Thoracic aorta (tissue), 2 donors: ENCODE measurements at places on chromosomes 1 and 21. TPM values are rescaled to one million over a fixed set of nuclear protein-coding genes. Genes with fewer than 3 reads are reported as not detected.
A peak's percentile ranks its signal among the peaks of the same experiment; 100 is the strongest.

GRCh38 chr1:172289448-172289847 is 131.0 kb upstream of the C1orf105 start:
- no peak for DNase-seq

The TOR1AIP1 gene
- total RNA-seq: 106 TPM

DNA sequence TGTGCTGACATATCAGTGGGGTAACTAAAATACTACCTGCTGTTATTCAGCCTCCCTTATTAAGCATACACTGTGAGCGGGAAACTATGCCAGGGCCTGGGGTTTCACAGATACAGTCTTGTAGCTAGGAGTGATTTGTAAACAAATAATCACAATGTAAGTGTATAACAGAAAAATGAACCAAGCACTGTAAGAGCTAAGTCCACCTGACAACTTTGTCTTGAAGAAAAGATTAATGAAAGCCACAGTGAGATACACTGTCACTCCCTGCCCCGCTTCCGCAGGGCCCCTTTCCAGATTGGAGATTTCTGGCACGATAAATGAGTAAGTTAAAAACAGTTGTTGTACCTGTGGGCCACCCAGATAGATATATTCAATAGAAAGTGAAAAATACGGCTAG is 4.8 kb downstream of the RCAN3 start:
- no peak for DNase-seq

The CNIH3 gene
- not detected for total RNA-seq

DNA sequence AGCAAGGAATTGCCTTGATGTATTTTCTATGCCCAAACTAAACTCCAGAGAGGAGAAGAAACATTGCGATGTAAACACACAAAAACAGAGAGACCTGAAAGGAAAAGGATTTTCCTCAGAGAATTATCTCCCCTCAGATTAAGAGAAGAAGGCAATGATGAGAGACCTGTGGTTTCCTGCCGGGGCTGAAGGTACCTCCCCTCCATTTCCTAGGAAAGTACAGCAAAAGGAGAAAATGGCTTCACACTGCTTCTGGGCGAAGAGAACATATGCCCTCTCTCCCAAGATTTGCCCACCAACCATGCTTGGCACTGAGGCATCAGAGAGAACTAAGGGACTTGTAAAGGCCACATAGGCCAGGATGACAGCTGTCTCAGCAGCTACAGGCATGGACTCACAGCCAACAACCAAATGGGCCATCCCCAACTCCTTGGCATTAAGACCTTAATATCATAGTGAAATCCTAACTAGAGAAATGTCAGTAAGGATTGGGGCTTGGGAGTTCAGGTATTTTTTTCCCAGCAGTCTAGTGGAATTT is 523.0 kb downstream of the PTPRC start:
- no peak for DNase-seq

DNA sequence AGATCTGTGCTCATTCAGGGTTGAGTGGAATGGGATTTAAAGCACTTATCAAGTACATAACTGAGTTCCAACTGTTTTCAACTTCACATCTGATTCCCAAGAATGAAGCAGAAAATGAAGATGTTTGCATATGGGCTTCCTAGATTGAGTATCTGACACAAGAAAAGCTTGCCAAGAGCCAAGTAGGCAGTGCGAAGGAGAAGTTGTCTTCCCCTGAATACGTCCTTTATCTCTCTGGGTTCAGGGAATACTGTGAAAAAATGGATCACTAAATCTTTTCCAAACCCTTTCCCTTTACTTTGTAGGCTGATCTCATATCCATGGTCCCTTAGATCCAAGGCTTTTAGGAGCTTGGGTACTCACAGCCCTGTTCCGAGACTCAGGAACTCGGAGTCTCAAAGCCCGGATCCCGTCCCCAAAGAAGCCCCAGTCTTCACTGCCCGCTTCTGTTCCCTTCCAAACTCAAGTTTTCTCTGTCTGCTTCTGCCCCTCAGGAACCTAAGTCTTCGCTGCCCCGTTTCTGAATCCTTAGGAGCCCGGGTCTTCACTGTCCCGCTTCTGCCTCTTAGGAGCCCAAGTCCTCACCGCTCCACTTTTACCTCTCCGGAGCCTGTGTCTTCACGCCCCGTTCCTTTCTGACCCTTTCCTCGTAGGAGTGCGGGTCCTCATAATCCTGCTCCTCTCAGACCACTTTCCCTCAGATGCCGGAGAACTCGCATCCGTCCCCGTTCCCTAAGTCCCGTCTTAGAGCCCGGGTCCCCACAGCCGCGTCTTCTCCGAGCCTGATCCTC is 616 bp downstream of the TAF12 start:
- DNase-seq: no peak

DNA sequence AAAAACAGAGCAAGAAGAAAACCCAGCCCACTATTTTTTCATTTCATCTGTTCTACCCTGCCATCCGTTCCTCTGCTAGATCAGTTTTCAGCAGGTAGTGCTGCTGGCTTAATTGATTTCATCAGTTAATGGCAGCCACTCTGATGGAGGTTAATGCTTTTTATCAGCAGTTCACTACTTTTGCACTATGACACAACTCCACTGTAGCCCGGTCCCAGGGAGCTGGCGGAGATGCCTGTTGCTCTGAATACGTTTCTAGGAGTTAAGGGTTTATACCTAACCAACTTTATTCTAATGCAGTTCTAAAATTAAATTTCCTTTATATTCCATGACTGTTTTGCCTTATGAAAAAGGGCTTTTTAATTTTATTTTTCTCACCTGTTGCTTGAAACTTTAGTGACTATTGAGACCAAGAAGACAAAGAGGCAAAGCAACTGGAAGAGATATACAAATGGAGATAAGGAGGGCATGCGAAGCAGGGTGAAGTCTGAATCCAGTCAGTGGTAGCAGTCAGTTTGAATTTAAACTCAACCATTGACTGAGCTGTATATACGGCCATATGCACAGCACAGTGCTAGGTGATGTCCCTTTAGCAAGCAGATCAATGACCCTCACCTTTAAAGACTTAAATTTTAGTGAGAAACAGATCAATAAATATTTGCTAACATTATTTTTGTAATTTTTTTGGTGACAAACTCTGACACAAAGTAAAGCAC is 477.9 kb downstream of the LMO4 start:
- DNase-seq: no peak

GRCh38 chr21:35252831-35253230 is 203.7 kb upstream of the RUNX1 start:
- DNase-seq: no peak

GRCh38 chr1:160777486-160778089 is 18.4 kb upstream of the LY9 start:
- no peak for DNase-seq

The SFT2D2 gene
- 65.4 TPM for total RNA-seq

- no peak for DNase-seq
These were observed 510.4 kb upstream of the ADAMTS5 start for GRCh38 chr21:27477296-27477695.

The ZNF124 gene
- total RNA-seq: 19.9 TPM

GRCh38 chr1:211548321-211549091 is 30.5 kb downstream of the SLC30A1 start:
- no peak for DNase-seq

DNA sequence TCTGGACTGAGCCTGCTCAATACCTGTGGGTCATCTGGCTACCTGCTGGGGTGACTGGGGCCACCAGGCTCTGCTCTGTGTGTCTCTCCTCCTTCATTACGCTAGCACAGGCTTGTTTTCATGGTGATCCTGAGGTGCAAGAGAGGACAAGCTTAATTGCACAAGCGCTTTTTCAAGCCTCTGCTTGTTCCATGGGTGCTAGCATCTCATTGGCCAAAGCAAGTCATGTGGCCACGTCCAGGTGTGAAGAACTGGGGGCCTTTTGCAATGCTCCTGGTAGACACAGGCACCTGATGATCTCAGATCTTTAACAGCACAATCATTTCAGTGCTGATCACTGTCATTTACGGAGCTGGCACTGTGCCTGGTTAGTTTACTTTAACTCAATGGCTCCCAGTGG is 114.6 kb downstream of the KAZN start:
- no peak for DNase-seq

DNA sequence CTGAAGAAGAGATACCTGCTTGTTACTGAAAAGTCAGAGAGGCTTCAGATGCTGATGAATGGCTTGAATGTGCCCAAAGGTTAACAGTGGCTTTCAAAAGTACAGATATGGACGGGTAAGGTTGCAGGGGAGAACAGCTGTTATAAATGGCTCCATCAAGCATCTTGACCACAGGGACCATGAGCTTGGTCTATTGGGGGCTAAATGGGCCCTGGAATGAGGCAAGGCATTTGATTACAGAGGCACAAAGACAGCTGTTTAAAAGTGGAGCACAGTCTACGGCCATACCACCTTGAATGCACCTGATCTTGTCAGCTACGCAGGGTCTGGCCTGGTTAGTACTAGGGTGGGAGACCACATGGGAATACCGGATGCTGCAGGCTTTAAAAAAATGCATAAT is 48.3 kb downstream of the C1orf198 start:
- no peak for DNase-seq

GRCh38 chr1:38581396-38581795 is 278.2 kb downstream of the RRAGC start:
- DNase-seq: no peak

GRCh38 chr21:29194847-29195246 is 64.4 kb downstream of the MAP3K7CL start:
- no peak for DNase-seq

DNA sequence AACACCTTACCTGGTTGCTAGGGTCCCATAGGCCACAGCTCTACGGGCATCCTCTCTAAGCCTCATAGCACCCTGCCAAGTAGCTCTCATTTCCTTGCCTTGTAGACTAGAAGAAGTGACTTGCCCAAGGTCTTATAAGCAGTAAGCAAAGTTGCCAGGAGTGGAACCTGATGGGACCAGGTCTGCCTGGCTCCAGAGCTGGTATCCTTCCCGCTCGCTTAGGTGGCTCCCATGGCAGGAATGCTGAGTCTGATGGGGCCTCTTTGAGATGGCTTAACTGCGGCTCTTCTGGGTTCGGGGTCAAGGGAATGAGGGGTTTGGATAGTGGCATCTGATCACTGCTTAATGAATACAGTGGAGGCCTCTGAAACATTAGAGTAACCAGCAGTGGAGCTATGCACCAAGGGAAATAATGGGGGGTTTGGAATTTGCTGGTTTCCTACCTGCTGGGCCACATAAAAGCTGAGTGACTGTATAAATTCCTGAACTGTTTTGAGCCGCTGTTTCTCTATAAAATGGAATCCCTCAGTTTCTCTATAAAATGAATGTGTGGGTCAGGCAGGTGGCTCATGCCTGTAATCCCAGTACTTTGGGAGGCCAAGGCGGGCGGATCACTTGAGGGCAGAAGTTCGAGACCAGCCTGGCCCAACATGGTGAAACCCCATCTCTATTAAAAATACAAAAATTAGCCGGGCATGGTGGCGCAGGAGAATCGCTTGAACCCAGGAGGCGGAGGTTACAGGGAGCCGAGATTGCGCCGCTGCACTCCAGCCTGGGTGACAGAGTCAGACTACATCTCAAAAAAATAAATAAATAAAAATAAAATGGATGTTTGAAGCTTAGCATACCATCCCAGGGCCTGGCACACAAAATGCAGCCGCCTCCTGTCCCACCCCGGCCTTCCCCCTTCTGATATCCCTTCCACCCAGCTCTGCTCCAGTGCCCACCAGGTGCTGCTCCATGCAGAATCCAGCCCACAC is 12.4 kb downstream of the FAM151A start:
- no peak for DNase-seq

DNA sequence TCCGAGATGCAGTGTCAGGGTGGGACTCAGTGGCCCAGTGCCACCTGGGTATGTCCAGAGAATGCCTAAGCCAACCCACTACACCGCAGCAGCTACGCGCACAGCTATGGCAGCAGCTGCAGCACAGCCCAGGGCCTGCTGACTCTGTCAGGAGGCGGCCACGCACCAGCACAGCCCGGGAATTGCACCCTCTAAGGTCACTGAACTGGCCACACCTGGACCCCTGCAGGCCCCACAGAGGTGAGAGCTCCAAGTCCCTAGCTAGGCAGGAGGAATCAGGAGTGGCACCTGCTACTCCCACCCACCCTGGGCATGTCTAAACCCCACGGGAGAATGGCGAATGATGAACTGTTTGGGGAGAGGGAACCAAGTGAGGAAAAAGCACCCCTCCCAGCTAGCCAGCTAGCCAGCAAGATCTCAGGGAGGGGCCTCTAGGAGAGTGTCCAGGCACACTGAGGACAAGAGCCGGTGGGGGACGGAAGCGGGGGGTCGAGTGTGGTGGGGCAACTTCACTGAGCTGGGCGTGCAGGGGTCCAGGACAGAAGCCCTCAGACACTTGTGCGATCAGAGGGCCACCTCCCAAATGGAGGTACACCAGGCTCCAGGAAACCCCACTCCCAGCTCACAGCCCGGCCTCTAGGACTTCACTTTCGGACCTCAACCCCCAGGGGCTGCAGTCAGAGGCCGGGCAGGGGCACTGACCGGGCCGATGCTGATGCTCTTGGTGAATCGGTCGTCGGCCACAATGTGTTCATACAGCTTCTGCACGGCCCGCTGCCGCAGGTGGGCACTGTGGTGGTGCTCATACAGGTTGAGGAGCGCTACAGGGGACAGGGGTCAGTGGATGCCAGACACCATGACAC is 13.9 kb downstream of the LSS start:
- DNase-seq: no peak

DNA sequence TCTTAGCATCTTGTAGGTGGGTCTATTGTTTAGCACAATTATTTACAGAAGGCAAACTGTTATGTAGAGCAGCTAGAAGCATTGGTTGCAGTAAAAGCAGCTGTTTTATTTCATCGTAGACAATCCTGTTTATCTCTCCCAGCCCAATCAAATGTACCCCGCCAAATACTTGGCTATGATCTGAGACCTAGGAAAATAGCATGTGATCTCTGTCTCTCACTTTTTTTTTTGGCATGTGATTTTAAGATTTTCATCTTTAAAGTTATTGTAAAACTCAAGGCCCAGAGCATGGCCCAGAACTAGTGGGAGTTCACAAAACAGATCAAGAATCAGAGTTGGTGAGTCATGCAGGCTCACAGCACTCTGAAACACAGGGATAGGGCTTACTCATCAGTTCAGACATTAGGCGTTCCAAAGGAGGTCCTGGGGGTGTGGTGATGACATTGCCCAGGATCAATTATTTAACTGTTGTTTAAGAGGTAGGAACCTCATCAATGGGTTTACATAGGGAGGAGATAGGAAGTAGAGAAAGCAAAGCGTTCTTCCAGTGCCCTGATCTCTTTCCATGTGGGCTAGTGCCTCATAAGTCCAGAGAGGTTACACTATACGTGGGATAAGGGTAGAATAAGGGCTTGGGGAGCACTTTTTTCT is 40.2 kb downstream of the TBX19 start:
- DNase-seq: peak; percentile 7

- no peak for DNase-seq
These were observed 14.0 kb upstream of the S100B start for GRCh38 chr21:46618738-46619379.

The KPRP gene
- 0.14 TPM for total RNA-seq

The DIO1 gene
- not detected for total RNA-seq

The DISP1 gene
- 5.6 TPM for total RNA-seq

- DNase-seq: no peak
These were observed 36.6 kb upstream of the TMEM51 start for GRCh38 chr1:15116966-15117365.
